Renal pelvis (tissue), 12 donors: ENCODE measurements at places on chromosomes 1 and 21.

GRCh38 chr1:155081472-155082300 lies 3.0 kb downstream of the EFNA3 start:
- DNase-seq = no peak

GRCh38 chr21:45309069-45309986 lies 21.6 kb upstream of the POFUT2 start:
- DNase-seq = no peak

DNA sequence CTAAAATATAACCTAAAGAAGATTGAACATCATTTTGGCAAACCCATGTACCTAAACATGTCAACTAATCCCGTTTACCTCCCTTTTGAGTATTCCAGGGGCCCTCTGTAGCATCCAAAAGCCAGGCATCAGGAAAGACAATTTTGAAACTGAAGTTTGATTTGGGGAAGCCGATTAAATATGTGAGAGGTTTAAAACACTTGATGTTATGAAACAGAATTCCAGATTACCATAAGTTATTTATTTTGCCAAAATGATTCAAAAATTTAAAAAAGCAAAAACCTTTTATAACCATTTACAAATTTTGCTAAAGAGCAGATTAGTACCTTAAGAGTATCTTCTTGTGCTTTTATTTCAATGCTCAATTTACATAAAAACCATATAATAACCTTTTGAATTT lies 23.3 kb downstream of the ZNF648 start:
- DNase-seq = no peak

DNA sequence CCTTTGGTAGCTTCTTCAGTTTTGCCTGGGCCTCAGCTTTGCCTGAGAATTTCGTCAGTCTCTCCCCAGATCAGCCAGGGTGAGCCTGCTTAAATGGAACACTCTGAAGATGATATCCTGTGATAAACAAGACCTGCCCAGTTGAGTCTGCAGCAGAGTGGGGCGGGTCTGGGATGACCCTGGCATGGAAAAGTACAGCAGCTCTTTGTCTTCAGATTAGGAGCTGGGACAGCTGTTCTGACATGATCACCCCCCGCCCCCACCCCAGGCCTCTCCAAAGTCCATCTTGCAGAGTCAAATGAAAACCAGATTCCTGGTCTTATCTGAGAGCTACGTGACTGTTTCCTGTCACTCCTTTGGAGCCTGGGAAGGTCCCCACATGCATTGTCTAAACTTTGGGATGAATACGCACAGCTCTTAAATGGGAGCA lies 2.2 kb upstream of the TMEM51 start:
- no peak for DNase-seq

GRCh38 chr1:88998716-88999115 lies 6.3 kb upstream of the KYAT3 start:
- peak; percentile 80 for DNase-seq

- DNase-seq = no peak
These were observed 729 bp upstream of the CDCA8 start for GRCh38 chr1:37691497-37692077.

- DNase-seq = no peak
These were observed 9.5 kb downstream of the ATP6V1G3 start for GRCh38 chr1:198530953-198531352.

DNA sequence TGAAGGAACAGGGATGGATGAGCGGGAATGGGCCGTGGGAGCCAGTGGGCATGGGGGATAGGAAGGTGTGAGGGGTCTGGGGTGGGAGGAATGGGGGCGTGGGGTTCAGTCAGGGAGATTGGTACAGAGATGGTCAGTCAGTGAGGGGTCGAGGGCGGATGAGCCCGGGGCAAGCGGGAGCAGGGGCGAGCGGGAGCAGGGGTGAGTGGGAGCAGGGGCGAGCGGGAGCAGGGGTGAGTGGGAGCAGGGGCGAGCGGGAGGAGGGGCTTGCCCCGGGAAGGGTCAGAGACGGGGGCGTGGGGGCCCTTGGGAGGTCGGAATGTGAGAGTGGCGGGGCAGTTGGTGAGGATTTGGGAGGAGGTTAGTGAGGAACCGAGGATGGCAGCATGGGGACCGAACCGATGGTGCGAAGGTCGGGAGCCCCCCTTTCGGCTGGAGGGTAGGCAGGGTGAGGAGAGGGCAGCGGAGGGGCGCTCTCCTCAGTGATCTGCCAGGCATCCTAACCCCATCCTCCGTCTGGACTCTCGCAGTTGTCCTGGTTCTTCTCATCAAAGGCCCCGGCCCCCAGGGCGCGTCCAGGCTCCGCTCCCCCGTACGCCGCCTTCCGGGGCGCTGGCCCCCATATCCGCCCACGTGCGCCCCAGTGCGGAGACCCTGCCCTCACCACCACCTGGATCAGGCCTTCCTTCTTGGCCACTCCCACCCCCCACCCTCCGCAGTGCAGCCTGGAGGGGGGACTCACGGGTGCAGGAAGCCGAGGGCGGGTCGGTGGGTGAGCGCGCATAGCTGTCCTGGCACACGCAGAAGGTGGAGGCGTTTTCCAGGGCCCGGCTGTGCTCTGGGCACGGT lies 11.2 kb downstream of the EPHA10 start:
- DNase-seq = no peak

- no peak for DNase-seq
These were observed 8.3 kb upstream of the TNFRSF9 start for GRCh38 chr1:7948960-7949359.

- no peak for DNase-seq
These were observed 136.9 kb upstream of the SPATA6 start for GRCh38 chr1:48608882-48609281.

- DNase-seq = peak; percentile 93
These were observed 23.2 kb downstream of the NUAK2 start for GRCh38 chr1:205298191-205298994.

DNA sequence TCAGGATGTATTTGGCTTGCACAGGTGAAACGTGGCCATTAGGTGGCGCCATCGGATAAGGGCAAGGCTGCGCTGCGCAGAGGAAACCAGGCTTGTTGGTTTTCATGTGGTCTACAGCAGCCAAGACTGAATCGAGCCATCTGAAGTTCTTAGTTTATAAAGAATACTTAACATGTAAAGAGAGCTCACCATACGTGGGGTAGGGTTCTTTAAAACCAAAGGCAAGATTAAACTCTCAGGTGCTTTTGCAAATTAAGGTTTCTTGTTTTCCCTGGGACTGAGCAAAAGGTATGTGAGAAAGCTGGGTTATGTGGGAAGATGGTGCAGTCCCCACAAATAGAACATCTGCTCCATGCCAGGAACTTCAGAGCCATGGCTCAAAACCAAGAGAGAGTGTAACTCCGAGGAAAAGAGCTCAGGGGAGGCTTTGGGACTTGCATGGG lies 9.3 kb downstream of the MASP2 start:
- DNase-seq = peak; percentile 81

DNA sequence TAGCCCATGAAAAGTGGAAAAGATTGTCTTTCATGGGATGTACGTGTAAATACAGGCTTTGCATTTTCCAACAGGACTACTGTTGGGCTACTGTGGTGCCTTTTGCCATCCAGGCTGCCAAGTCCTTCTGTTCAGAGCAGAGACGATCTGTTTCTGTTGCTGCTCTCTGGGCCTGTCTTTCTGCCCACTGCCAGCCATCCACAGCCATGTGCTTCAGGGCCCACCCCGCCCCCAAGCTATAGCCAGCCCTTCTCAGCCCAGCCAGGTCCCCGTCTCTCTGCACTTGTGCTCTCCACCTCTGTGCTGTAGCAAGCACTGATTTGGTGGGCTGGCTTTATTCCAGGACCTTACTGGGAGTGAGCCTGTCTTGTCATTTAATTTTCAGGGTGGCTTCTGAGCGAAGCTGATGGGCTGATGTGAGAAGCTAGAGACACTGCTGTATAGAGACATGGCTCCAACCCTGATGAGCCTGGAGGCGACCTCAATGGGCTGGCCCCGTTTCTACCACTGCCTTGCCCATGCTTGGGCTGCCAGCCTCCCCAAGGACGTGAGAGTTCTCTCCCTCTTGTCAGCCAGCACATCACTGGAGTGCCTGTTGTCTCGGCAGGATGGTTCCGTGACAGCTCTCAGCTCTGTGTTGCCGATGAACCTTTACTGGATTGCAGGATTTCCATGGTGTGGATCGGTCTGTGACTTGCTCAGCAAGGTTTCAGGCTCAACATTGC lies 137.8 kb downstream of the PEX14 start:
- no peak for DNase-seq
